ENCODE measurements at places on chromosomes 11 and 22. TPM values are rescaled to one million over a fixed set of nuclear protein-coding genes. Genes with fewer than 3 reads are reported as not detected.

Gene DDI1
- total RNA-seq, result not detected

Gene RAB3IL1
- 0.72 TPM for total RNA-seq

DNA sequence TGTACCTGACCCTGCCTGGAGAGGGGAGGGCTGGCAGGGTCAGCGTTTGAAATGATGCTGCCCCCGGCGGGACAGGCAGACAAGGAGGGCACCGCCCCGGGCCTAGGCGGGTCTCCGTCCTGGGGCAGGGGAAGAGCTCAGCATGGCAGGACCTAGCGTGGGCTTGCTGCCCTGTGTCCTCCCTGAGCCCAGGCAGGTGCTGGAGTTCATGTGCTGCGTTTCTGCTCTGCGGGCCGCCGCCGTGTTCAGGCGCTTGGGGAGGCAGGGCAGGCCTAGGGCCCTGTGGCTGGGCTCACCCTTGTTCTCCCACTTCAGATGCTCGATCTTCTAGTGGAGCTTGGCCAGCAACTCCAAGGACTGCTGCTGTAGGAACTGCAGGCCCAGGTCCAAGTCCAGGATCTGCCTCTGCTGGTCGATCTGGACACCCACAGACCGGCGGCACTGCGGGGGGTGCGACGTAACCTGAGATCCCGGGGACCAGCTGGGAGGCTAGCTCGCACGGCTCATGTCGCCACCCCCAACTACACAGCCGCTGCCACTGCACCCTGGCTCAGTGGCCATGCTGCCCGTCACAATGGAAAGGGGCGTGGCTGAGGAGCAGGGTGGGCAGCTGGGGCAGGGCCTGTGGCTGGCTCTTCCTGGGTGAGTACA is 84.4 kb downstream of the MED15 start:
- peak; percentile 13 for DNase-seq

DNA sequence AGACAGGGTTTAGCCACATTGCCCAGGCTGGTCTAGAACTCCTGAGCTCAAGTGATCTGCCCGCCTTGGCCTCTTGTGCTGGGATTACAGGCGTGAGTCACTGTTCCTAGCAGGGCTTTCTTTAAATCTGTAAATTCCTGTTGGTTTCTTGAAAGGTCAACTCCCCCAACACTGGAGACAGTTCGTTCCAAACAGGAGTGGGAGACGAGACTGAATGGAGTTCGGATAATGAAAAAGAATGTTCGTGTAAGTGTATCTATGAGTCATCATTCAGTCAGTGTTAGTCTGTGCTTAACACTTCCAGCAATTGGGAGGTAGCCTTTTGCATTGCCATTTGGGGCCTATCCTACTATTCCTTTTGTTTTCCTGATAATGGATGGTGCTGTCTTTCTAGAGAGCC is 10.0 kb upstream of the BACE1-AS start:
- peak; percentile 99 for DNase-seq

DNA sequence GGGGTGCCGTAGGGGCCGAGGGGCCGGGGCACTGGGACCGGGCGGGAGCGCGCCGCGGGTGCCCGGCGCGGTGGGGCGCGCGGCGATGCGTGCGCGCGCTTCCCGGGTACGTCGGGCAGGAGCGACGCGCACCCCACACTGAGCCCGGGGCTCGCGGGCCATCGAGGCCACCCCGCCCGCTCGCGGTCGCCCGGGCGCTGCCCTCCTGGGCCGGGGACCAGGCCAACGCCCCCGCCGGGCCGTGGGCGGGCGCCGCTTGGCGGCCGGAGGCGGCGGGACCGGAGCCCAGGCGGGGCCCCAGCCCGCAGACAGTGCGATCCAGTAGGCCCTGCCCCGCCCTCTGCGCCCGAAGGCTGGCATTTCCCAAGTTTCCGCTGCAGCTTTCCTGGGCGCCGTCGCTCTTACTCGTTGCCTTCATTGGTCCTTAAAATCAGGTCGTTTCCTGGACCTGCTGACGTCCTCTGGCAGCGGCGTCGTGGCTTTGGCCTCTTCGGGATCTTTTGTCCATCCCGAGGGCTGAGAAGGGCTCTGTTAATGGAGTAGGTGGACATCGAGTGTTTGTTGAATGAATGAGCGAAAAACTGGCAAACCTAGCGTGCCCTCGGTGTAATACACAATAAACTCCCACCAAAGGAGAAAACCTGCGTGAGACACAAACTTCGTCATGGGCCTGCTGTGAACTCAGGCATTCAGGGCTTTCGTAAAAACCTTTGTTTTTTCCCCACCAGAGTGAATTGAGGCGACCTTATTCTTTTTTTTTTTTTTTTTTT is 638 bp downstream of the PARVA start:
- DNase-seq, result peak; percentile 71

All from IMR-90 (cell line).